ENCODE measurements at places on chromosomes 11 and 22. TPM values are rescaled to one million over a fixed set of nuclear protein-coding genes. Genes with fewer than 3 reads are reported as not detected.
A peak's percentile ranks its signal among the peaks of the same experiment; 100 is the strongest.

The DLG2 gene
- 8.2 TPM for total RNA-seq

The OR4P4 gene
- not detected for total RNA-seq

The ME3 gene
- total RNA-seq: 33.5 TPM

The PRSS23 gene
- 132 TPM for total RNA-seq

The COA4 gene
- total RNA-seq: 85.6 TPM

The SLC22A12 gene
- total RNA-seq: not detected

The FJX1 gene
- total RNA-seq: 9.4 TPM

The CBLIF gene
- total RNA-seq: not detected

The SMTNL1 gene
- not detected for total RNA-seq

The RBMXL2 gene
- total RNA-seq: not detected

The MYEOV gene
- total RNA-seq: not detected

The SHISAL1 gene
- 24.0 TPM for total RNA-seq

DNA sequence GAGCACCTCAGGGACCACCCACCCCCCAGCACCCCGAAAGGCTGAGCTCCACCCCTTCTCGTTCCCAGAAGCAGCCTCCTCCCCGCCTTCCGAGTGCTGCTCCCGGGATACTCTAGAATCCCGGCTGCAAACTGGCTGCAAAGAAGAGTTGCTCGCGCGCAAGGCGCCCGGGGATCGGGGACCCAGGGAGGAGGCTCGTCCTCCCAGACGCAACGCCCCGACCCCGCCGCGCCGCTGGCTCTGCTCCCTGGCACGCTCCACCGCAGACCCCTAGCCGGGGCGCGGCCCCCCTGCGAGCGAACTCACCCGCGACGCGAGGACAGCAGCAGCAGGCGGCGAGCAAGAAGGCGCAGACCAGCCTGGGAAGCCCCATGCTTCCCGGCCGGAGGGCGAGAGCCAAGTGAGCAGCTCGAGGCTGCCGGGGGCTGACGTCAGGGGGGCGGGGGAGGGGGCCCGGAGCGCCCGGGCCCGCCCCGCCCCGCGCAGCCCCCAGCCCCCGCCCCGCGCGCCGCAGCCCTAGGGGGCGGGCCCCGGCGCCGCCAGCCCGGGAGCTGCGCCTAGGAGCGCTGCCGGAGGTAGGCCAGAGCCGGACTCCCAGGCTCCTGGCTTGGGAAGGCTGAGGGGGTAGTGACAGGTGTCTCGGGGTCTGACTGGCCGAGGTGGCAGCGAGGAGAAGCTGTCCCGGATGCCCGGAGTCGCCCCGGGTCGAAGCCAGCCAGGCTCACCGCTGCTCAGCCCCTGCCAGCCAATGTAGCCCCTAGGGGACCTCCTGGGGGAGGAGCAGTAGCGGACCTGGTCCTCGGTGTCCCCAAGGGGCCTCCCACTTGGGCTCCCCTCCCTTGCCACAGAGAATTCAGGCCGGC lies at the start of gene MCAM:
MCAM (minus strand) TSS at position 402 of the 863 bp plus-strand sequence; CDS start at position 373, 29 bp downstream.
- H3K36me3 ChIP-seq: peaks cover 29% of the 10 kb centered on the region
- peak within 1 kb of the TSS; percentile 62 for H3K4me3 ChIP-seq
- H3K27me3 ChIP-seq: no peaks in the 10 kb centered on the region
- H3K4me1 ChIP-seq: peaks cover 66% of the 10 kb centered on the region
- peak; percentile 86 for DNase-seq

GRCh38 chr11:13013054-13013488 lies 4.0 kb downstream of the RASSF10 start:
- H3K4me1 ChIP-seq: no peaks in the 10 kb centered on the region
- H3K36me3 ChIP-seq: no peaks in the 10 kb centered on the region
- no peak overlapping the region for H3K27ac ChIP-seq
- DNase-seq: no peak
- peaks cover 32% of the 10 kb centered on the region for H3K27me3 ChIP-seq

- no peak overlapping the region for H3K4me3 ChIP-seq
- no peaks in the 10 kb centered on the region for H3K36me3 ChIP-seq
- H3K27me3 ChIP-seq: no peaks in the 10 kb centered on the region
- no peak for DNase-seq
- H3K27ac ChIP-seq: no peak overlapping the region
Measured at GRCh38 chr11:76251576-76251975, 45.3 kb upstream of the WNT11 start.

DNA sequence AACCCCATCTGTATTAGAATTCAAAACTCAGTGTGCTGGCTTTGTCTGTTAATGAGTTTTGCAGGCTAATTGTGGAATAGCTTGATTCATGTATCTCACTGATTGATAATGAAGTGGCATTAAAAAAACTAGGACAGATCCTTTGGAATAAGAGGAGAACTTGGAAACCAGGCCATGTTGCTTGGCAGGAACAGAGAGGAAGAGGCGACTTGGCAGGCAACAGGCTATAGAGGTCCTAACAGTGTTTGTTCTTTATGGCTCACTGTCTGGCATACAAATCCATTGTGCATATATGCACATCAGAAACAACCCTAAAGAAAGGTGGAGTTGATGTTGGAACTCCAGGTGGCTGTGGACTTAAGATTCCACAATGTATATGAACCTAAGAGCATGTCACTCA lies 17.4 kb upstream of the OR9I1 start:
- H3K4me3 ChIP-seq: no peak overlapping the region
- H3K36me3 ChIP-seq: no peaks in the 10 kb centered on the region
- H3K4me1 ChIP-seq: no peaks in the 10 kb centered on the region

- no peak overlapping the region for H3K27ac ChIP-seq
- no peaks in the 10 kb centered on the region for H3K4me1 ChIP-seq
- H3K4me3 ChIP-seq: no peak overlapping the region
- no peaks in the 10 kb centered on the region for H3K27me3 ChIP-seq
- H3K36me3 ChIP-seq: peaks cover 5% of the 10 kb centered on the region
Measured at GRCh38 chr11:86442420-86442819, 67.7 kb downstream of the CCDC81 start.

- DNase-seq: no peak
- no peaks in the 10 kb centered on the region for H3K4me1 ChIP-seq
- H3K27ac ChIP-seq: no peak overlapping the region
Measured at GRCh38 chr11:69204941-69205742, 49.4 kb downstream of the SMIM38 start.

GRCh38 chr11:56522008-56522407 lies 21.0 kb downstream of the OR5M11 start:
- no peak overlapping the region for H3K4me3 ChIP-seq
- H3K36me3 ChIP-seq: no peaks in the 10 kb centered on the region
- no peaks in the 10 kb centered on the region for H3K4me1 ChIP-seq
- H3K27ac ChIP-seq: no peak overlapping the region
- no peak for DNase-seq

- peaks cover 21% of the 10 kb centered on the region for H3K4me1 ChIP-seq
- no peak overlapping the region for H3K4me3 ChIP-seq
- DNase-seq: no peak
- peak overlapping the region; percentile 41 for H3K27ac ChIP-seq
- H3K36me3 ChIP-seq: peaks cover 19% of the 10 kb centered on the region
- no peaks in the 10 kb centered on the region for H3K27me3 ChIP-seq
Measured at GRCh38 chr11:64314805-64315561, 2.4 kb downstream of the TRMT112 start.

DNA sequence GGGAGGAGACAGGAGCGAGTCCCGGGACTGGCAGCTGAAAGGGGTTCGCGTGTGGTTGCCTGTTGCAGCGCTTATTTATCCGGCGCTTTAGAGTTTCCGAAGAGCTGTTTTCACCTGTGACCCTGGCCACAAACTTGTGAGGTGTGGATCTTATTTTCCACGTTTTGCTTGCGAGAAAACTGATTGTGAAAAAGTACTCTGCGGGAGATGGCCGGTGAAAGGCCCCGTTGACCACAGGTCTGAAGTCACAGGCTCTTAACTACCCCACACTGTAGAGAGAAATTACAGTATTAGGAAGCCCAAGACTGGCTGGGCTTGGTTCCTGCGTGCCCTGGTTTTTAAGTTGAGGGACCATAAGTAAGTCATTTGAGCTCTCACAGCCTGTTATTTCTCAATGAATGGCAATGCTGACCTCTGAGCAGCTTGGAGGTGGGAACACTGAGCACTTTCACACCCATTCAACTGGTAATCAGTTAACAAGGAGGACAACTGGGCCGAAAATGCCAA lies 379 bp upstream of the RAB38 start:
- no peak overlapping the region for H3K27ac ChIP-seq
- peaks cover 34% of the 10 kb centered on the region for H3K4me1 ChIP-seq
- no peaks in the 10 kb centered on the region for H3K36me3 ChIP-seq
- H3K27me3 ChIP-seq: no peaks in the 10 kb centered on the region

GRCh38 chr11:70569618-70569890 lies 171.2 kb downstream of the CTTN start:
- DNase-seq: no peak
- no peaks in the 10 kb centered on the region for H3K27me3 ChIP-seq
- H3K36me3 ChIP-seq: no peaks in the 10 kb centered on the region
- H3K4me1 ChIP-seq: peaks cover 19% of the 10 kb centered on the region
- H3K27ac ChIP-seq: no peak overlapping the region
- H3K4me3 ChIP-seq: no peak overlapping the region

GRCh38 chr11:38721586-38722315 lies 2123.7 kb upstream of the RAG2 start:
- H3K27me3 ChIP-seq: no peaks in the 10 kb centered on the region
- DNase-seq: no peak
- no peaks in the 10 kb centered on the region for H3K4me1 ChIP-seq
- no peaks in the 10 kb centered on the region for H3K36me3 ChIP-seq
- no peak overlapping the region for H3K4me3 ChIP-seq

DNA sequence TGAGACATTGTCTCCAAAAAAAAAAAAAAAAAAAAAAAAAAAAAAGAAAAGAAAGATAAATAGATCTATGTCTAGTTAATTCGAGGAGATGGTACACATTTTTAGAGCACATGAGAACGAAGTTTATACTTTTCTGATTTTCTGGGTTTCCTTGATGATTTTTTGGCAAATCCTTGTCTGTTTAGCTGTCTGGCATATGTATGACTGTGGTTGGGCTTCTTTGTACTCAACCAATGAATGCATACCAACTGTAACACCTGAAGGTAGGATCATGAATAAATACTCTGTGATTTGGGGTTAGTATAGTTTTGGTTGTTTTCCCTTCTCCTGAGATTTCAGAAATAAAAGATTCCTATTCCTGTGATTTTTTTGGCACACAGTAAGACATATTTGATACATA lies 63.1 kb downstream of the ARHGEF12 start:
- no peaks in the 10 kb centered on the region for H3K36me3 ChIP-seq
- H3K4me3 ChIP-seq: no peak overlapping the region
- no peak overlapping the region for H3K27ac ChIP-seq
- no peak for DNase-seq
- no peaks in the 10 kb centered on the region for H3K4me1 ChIP-seq
- no peaks in the 10 kb centered on the region for H3K27me3 ChIP-seq

DNA sequence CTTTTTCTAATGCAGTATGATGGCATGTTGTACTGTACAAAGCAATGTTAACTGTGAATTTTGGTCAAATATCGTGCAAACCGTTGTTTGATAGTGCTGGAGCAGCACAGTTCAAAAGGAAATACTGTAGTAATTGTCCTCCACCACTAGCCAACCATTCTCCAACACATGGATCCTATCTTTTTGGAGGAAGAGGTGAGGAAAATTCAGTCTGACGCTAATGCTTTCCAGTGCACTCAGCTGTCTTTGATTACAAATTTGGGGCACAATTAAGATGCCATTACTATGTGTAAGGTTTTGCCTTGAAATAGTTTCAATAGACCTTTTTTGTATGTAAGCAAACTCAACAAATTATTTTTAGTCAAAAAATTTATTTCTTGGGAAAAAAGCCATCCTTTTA lies 240.5 kb upstream of the CCDC179 start:
- no peaks in the 10 kb centered on the region for H3K36me3 ChIP-seq
- DNase-seq: no peak
- no peak overlapping the region for H3K27ac ChIP-seq
- H3K4me1 ChIP-seq: no peaks in the 10 kb centered on the region
- no peaks in the 10 kb centered on the region for H3K27me3 ChIP-seq
- H3K4me3 ChIP-seq: no peak overlapping the region

GRCh38 chr11:61626580-61627380 lies 45.9 kb upstream of the SYT7 start:
- no peaks in the 10 kb centered on the region for H3K36me3 ChIP-seq
- no peaks in the 10 kb centered on the region for H3K4me1 ChIP-seq
- DNase-seq: no peak
- H3K27ac ChIP-seq: no peak overlapping the region

DNA sequence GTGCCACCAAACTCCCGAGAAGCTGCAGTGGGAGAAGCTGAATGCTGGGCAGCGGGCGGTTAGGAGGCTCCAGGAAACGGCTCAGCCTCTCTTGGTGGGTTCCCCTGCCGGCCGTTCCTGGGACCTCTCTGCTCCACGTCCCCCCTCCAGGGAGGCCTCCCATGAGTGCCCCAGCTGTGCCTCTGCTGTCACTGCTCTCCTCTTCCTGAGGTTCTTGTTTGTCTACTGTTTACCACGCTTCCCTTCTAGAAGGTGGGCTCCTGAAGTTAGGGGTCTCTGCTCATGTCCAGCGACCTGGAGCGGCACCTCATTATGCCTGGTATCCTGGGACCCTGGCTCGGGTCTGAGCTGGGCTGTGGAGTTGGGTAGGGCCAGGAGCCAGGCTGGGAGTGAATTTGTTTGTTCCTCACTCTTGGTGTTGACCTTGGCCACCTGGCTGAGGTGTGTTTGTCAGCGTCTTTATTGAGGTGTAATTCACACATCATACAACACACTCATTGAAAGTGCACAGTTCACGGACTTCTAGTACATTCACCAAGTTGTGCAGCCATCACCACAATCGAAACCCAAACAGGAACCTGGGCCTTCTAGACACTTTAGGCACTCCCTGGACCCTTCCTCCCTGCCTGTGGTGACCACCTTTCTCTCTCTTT lies 37.8 kb upstream of the GRAMD4 start:
- no peaks in the 10 kb centered on the region for H3K27me3 ChIP-seq
- no peaks in the 10 kb centered on the region for H3K36me3 ChIP-seq
- peak; percentile 58 for DNase-seq
- H3K4me1 ChIP-seq: peaks cover 42% of the 10 kb centered on the region
- H3K27ac ChIP-seq: peak overlapping the region; percentile 39
- no peak overlapping the region for H3K4me3 ChIP-seq

DNA sequence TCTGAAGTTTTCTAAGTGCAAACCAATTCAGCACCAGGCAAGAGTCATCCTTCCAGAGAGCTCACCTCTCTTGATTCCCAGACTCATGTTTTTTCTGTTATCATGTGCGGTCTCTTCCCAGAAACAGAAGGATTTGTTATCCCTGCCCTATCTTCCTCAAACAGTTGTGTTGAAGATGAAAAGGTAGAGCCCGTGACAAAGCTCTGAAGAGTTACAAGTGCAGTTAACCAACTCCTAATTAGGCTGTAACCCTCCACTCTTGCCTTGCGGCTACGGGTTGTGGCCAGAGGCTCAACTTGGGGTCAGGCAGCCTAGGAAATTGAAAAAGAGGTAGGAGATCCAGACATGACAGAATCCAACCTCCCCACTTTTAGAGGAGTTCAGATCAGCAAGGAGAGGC lies 76.2 kb upstream of the CADM1 start:
- no peak overlapping the region for H3K4me3 ChIP-seq
- no peaks in the 10 kb centered on the region for H3K36me3 ChIP-seq
- no peaks in the 10 kb centered on the region for H3K4me1 ChIP-seq
- no peak overlapping the region for H3K27ac ChIP-seq
- no peak for DNase-seq
- H3K27me3 ChIP-seq: no peaks in the 10 kb centered on the region

Data from sigmoid colon (tissue), 7 donors.